Dermis blood vessel endothelial cell (primary cell): ENCODE measurements at places on chromosomes 6 and 20. TPM values are rescaled to one million over a fixed set of nuclear protein-coding genes. Genes with fewer than 3 reads are reported as not detected.

- DNase-seq: no peak
Measured at GRCh38 chr6:90502381-90502780, 84.5 kb downstream of the MAP3K7 start.

GRCh38 chr6:96943555-96944215 lies 19.2 kb downstream of the KLHL32 start:
- DNase-seq: no peak

Gene F13A1
- total RNA-seq: not detected in 2 replicates

Gene TMC2
- not detected in 2 replicates for total RNA-seq

- no peak for DNase-seq
Measured at GRCh38 chr6:56949265-56949664, 5.6 kb upstream of the BEND6 start.

Gene GRM1
- 0.05 TPM in 1 of 2 replicates, not detected in the other for total RNA-seq

DNA sequence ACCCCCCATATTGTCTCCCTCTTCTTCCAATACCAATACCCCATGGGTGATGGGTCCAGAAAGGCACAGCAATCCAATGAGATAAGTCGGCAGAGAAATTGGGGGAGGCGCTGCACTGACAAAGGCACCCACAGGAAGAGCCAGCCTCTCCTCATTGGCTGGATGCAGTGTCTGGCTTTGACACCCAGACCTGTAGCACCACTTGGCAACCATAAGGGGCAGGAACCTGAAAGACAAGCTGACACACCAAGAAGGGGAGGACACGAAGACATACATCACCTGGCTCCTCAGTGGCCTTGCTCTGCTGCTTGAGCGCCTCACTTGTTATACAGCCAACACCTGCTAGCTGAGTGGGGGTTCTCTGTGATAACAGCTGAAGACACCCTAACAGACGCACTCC lies 19.4 kb upstream of the SLC4A11 start:
- no peak for DNase-seq

Gene RPL10A
- 1,962 and 2,039 TPM in 2 replicates for total RNA-seq

- no peak for DNase-seq
Measured at GRCh38 chr6:110331816-110332215, 26.3 kb downstream of the METTL24 start.

- DNase-seq: no peak
Measured at GRCh38 chr20:23680146-23680545, 8.7 kb downstream of the CST4 start.

Gene C20orf141
- not detected in 2 replicates for total RNA-seq

Gene DOK5
- 0.34 and 0.51 TPM in 2 replicates for total RNA-seq

Gene SLPI
- total RNA-seq: 0.70 and 2.0 TPM in 2 replicates

- DNase-seq: no peak
Measured at GRCh38 chr20:56933331-56933698, 304.2 kb downstream of the TFAP2C start.

Gene ZSCAN16
- 13.5 and 19.1 TPM in 2 replicates for total RNA-seq

DNA sequence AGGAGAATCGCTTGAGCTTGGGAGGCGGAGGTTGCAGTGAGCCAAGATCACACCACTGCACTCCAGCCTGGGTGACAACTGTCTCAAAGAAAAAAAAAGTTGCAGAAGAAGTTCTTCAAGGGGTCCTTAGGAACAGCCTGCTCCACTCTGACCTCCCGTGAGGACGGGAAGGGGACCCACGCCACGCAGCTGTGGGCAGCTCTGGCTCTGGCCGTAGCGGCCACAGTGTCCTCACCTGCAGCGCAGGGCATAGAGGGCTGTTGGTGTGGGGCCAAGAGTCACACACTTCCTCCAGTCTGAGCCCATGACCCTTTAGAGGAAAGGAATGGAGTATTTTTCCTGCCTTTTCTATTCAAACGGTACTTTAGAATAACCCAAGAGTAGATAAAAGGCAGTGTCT lies 5.4 kb downstream of the NTSR1 start:
- no peak for DNase-seq

Gene DEFB114
- not detected in 2 replicates for total RNA-seq
